ENCODE measurements at places on chromosomes 6 and 20.

DNA sequence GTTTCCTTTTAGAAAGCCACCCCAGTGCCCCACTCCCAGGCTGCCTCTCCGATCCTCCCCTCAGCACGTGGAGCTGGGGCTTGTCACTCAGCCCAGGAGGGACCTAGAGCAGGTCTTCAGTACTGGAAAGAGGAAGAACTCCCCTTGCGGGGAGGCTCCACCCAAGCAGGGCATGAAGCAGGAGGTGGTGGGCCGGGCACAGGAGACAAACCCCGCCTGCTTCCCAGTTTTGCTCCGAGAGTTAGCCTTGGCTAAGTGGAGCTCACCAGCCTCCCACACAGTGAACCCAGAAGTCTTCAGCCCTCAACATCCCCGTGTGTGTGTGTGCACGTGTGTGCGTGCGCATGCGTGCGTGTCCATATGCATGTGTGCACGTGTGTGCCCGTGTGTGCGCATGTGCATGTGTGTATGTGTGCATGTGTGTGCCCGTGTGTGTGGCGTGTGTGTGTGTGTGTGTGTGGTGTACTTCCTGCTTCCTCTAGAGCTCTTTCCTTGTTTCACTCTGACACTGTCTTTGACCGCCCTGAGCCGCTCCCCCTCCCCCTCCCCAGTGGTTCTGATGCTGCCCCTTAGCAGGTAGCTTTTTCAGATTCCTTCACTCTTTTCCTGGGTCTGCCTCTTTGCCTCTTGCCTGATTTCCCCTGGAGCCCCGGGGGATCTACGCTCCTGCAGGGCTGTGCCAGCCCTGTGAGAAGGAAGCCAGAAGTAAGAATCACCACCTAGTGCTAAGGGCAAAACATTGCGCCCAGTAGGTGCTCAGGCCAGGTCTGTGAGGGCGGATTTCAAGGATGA, 239.8 kb downstream of the CDC5L start:
- DNase-seq = no peak

DNA sequence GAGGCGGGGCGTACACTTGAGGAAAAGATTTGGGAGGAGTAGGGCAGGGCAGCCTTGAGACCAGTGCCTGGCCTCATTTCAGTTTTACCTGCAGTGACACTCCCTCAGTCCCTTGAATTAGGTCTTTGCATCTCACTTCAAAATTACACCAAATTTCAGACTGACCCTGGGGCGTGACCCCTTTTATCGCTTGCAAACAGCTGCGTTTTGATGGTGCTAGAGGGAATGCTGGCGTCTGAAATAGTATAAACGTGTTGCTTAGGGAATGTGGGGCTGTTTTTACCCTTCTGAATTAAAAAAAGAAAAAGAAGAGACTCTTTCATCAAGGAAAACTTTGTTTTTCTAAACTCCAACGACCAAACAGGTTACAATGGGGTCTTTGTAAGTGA, 21.0 kb downstream of the COL9A1 start:
- no peak for DNase-seq

DNA sequence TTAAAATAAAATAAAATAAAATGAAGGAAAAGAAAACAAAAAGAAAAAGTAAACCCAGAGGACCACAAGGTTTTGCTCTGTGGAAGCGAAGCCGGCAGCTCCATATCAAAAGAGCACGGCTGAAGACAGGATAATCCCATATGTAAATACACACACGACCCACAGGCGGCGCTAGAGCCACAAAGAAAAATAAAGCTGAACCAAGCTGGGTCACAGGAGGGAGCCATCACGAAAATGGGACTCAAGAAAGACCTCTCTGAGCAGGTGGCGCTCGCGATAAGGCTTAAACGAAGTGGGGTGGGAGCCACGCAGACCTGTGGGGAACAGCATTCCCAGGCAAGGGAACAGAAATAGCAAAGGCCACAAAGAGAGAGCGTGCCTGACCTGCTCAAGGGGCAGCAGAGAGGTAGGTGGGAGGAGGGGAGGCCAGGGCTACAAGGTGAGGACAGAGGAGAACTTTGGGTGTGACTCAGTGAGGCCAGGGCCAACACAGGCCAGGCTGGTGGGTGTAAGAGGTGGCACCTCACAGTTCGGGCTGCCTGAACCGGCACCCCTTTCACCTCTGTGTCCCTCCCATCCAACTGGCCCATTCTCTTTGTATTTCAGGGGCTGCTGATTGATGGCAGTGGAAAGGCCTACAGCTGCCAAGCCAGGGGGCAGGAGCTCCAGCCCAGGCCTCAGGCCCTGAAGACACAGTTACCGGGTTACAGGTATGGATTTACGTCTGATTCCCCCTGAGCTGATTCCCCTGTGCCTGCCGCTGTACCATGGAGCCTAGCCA, 26.0 kb downstream of the PTGIS start:
- DNase-seq = peak; percentile 86

- DNase-seq = no peak
These were observed 820.1 kb downstream of the TENT5A start for GRCh38 chr6:80932359-80932758.

- peak; percentile 30 for DNase-seq
These were observed 21.1 kb upstream of the NOTCH4 start for GRCh38 chr6:32244946-32245398.

DNA sequence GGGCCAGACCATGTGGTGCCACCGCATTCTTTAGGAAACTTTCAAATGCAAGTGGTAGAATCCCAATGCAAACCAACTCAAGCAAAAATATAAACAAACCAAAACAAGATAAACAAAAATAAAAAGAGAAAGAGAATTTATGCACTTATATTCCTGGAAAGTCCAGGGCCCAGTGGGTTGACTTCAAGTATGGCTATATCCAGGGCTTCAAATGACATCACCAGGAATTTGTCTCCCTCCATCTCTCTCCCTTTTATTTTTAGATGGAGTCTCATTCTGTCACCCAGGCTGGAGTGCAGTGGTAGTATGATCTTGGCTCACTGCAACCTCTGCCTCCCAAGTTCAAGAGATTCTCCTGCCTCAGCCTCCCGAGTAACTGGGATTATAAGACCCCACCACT, 56.1 kb upstream of the PNRC1 start:
- DNase-seq = no peak

DNA sequence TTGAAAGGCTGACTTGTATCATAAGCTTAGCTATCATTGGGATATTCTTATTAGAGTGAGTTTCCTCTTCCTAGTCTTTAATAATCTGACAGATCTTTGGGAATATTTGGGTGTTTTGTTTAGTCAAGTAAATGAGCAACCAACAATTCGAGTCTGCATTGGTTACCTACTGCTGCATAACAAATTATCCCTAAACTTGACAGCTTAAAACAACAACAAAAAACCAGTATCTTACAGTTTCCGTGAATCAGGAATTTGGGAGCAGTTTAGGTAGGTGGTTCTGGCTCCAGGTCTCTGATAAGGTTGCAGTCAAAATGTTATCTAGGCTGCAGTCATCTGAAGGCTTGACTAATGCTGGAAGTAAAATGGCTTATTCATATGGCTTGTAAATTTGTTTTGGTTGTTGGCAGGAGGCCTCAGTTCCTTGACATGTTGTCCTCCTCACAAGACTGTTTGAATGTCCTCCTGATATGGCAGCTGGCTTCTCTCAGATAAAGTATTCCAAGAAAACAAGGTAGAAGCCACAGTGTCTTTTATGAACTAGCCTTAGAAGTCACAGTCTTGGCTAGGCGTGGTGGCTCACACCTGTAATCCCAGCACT, 7.2 kb downstream of the GTF3C6 start:
- DNase-seq = no peak

GRCh38 chr20:32539026-32539816, 45.9 kb downstream of the NOL4L start:
- DNase-seq = no peak

DNA sequence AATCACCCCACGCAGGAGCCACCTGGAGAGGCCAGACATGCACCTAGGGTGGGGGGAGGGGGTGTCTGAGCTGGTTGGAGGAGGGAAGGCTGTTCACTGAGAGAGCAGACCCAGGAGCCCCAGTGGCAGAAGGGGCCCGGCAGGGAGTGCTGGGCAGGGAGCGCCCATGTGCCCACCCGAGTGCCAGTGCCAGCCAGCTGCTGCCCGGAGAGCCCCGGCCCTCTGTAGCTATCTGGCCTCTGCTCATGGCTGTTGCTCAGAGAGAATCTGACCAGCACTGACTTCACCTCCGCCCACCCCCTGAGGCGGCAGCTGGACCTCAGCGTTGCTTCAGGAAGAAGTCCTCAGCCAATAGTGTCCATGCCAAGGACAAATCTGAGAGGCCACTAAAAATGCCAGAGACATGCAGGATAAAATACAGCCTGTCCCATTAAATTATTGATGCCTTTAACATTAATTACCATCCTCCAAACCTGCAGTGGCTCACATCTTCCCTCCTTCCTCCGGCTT, 22.8 kb downstream of the SLC17A9 start:
- DNase-seq = no peak

DNA sequence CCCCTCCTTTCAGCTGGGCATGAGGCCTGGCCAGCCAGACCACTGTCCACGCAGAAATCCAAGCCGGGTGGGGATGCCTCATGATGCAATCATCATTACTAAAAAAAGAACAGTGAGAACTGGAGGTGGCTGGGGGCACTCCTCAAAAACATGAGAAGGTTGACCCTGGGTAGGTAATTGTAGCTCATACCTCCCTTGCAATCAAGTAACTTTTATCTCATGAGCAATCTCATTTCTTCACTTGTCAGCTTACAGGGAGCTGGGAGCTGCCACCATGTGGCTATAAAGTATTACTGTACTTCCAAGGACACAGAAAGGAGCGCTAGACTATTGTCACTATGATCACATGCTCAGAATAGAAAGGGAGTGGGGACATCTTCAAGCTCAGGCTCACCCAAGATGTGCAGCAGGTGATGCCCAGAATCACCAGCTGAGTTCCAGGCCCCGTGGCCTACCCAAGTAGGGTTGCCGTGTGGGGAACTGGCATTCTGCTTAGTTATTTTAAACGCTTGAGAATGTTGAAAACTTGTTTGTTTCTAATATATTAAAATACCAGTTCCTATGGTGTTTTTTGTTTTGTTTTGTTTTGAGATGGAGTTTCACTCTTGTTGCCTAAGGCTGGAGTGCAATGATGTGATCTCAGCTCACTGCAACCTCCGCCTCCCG, 3.0 kb upstream of the CDH26 start:
- DNase-seq = no peak

DNA sequence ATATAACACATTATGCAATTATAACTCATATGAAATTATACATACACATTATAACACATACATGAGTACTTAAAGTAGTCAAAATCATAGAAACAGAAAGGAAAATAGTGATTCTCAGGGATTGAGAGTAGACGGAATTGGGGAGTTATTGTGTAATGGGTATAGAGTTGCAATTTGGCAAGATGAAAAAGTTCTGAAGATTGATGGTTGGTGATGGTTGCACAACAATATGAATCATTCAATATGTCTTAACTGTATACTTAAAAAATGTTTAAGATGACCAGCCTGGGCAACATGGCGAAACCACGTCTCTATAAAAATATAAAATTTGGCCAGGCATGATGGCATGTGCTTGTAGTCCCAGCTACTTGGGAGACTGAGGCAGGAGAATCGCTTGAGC, 372.7 kb downstream of the CDKAL1 start:
- no peak for DNase-seq

DNA sequence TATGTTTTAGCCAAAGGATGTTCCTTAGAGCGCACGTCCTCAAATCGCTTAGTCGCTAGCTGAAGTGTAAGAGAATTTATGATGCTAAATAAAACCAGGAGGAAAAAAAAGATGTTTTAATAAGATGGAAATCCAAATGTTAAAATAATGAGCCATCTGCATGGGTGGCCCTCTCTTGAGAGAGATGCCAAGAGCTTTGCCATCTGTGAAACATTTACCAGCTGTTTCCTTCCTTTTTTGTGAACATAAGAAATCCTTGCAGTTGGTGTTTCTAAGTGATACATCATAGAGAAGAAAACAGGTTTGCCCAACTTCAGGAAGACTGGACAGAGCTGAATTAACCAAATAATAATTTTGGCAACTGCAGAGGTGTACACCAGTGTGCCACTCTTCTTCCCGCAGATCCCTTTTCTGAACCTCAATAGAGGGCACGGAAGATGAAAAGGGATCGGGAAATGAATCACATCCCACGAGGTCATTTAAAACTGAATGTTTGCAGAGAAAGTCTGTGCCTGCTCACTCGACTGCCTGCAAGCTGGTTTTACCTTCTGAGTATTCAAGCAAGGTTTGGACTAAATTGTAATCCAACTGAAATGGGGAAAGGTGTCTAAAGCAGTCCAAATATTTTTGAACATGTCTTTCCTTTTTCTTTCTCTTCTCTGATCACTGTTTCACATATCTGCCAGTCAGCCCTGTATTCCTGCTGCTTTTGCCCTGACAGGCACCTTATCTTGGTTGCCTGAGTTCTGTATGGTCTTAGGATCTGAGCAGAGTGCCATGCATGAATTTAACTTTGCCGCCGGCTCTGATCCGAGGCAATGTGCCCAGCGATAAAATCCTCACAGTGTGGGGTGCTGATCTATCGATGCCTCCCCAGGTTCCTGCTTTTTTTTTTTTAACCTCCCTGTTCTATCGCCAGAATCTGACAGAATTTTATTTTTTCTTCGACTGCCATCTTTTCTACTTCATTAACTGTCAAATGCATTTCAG, 35.5 kb upstream of the TSHZ2 start:
- peak; percentile 81 for DNase-seq

DNA sequence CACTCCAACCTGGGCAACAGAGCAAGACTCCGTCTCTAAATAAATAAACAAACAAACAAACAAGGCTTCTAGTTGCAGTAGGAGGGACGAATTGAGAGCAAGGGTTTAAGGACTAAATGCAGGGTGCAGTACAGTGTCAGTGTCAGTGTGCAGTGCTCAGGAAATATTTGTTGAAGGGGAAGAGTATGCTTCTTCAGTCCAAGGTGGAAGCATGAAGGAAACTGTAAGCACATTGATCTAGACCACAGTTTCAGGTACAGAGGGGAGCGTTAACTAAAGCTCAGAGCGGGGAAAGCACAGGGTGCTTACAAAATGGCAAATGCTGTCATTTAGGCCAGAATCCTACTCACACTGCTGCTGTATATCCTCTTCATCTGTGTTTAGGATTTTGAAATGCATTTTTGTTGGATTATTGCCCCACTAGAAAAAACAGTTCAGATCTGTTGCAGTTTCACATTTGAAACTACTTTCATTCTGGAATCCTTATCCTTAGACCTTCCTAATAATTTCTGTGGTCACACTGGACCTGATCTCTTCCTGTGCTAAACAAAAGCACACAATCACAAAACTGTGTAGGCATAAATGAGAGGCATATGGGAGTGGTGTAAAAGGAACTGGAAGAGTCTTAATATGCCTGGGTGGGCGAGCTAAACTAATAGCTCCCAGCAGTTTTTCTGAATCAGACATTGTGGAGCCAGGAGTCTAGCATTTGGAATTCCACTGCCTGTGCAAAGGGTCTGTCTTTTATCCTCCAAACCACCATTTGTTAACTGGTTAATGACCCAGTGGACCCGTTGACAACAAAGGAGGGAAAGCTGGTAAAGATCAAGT, 41.4 kb downstream of the CBFA2T2 start:
- peak; percentile 26 for DNase-seq

GRCh38 chr6:12750416-12750815, 33.8 kb downstream of the PHACTR1 start:
- no peak for DNase-seq

DNA sequence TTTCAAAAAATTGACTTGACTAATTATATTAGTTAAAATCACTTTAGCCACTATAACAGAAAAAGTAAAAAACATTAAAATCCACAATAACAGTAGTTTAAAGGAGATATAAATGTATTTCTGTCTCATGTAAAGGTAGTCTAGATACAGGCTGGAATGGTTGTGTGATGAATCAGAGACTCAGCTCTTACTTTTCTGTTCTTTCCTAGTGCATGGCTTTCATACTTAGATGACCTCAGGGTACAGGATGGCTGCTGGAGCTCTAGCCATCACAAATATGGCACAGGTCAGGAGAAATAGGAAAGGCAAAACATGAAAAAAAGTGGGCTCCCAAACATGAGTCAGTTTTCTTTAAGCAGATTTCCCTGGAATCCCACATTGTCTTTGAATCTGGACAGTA, 157.7 kb upstream of the FLRT3 start:
- no peak for DNase-seq
